Forelimb muscle (tissue), 1 donor: ENCODE measurements at places on chromosomes 6 and 20. TPM values are rescaled to one million over a fixed set of nuclear protein-coding genes. Genes with fewer than 3 reads are reported as not detected.

GRCh38 chr6:291697-292505, at the start of gene DUSP22:
Gene DUSP22, plus strand, starts transcription at chr6:292487. Its CDS starts 53 bp downstream, at chr6:292540.
- no peak for DNase-seq

The CLDN20 gene
- 0.76 TPM for polyA plus RNA-seq

The ZSCAN31 gene
- 8.5 TPM for polyA plus RNA-seq

DNA sequence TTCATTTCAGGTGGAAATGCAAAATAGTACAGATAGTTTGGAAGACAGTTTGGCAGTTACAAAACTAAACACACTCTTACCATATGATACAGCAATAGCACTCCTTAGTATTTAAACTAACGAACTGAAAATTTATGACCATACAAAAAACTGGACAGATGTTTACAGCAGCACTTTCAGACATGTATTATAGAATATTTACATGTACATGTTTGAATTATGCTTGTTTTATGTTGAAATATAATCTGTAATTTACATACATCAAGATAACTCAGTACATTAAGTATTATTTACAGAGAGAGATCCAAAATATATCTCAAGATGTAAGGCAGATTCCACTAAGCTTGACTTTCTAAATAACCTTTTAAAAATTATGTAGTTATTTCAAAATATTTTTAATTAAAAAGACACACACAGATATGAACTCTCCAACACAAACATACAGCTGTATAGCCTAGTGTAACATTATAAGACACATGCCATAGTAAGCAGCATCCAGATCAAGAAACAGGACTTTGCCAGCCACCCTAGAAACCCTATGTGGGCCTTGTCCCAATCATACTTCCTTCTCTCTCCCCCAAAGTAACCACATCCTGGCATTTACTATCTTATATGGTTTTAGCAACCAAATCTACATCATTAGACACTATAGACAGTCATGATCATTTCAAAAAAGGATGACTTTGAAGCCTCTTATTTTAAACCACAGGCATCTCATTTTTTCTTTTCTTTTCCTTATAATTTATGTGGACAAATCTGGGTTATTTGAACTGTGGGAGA, 82.2 kb downstream of the MAN1A1 start:
- DNase-seq: no peak

- no peak for DNase-seq
Measured at GRCh38 chr20:5024982-5025381, 23.7 kb upstream of the SLC23A2 start.

DNA sequence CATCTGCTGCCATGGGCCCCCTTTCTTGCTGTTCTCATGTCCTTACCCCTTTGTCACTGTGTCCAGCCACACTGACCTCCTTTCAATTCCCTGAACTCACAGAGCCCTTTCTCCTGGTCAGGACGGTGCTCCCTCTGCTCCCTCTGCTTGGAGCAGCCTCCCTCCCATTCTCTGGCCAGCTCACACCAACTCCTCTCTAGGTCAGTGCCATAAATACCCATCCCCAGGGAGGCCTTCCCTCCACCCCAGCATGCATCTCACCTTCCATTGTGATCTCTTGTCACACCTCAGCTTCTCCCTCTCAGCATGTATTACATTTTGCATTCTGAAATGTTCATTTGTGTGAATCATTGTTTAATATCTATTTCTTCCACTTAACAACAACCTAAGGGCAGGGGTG, 86.4 kb upstream of the PRND start:
- DNase-seq: no peak

DNA sequence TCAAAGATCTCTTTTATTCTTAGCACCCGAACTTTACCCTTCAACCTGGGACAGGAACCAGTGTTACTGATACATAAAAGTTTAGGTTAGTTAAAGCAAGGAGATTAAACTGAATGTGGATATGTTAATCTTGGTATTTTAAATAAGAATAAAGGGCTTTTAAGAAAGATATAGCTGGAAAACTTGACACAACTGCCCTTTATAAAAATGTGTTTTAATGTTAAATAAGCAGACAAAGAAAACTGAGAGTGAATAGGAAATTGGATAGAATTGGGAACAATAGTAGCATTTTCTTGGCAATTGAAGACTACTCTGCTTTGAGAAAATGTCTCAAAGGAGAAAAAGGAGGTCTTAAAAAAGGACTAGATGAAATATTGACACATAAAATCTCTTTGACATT, 45.9 kb upstream of the CRISP1 start:
- DNase-seq: no peak

DNA sequence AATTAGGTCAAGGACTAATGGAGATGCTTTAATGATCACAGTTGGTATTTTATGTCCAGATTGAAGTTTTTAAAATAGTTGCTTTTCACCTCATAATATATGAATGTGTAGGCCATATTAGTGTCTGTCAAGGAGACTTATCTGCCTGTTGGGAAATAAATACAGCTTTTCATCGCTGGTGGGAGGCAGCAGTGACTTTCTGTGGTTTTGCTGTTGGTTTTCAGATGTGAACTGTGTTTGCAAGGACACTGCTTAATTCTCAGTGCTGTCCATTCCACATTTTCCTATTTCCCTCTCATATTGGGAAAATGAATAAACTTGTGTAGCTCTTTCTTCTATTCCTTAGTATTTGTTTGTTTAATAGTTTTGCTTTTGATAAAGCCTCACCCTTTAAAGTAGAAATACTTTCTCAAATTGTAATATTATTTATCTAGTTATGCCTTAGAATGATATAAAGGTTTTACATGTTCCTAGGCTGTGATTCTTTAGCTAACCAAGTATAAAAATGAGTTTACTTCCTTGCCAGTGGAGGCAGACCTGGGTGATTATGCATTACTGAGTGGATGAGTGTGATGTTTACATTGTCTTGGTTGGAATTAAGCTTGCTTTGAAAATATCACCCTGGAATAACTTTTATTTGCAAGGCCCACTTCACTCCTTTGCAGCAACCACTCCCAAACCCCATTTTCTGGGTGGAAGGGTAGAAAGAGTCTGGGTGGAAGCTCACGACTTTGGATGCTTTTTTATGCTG, 3.3 kb downstream of the PLCB4 start:
- no peak for DNase-seq

The ANKRD66 gene
- polyA plus RNA-seq: 0.39 TPM

- no peak for DNase-seq
Measured at GRCh38 chr6:106637717-106638341, 8.5 kb downstream of the QRSL1 start.

DNA sequence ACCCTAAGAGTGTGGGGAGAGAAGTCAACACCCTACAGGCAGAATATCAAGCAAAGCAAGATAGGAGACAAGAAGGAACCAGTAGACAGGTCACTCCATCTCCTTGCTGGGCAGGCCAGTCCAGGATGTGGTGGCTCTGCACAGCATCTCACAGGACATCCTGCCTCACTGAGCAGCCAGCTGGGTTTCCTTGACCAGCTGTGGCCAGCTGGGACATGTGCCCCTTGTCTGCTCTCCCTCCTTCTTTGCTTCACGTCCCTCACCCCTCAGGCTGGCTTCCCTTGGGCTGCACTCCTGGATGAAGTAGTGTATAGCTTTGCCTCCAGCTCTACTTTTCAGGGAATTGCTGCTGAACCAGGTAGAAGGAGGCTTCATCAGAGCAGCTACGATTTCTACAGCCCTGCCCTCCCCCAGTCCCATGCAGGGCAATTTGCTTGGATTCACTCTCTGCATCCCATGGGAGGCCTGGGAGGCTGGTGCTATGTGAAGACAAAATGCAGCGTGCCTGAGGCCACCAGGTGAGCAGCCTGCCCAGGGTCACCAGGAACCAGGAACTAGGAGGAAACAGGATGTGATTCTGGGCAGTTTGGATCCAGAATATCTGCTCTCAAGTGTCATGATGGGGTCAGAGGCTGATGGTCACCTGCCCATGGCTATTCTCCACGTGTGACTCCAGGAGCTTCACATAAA, 110.0 kb upstream of the PMEPA1 start:
- no peak for DNase-seq

- no peak for DNase-seq
Measured at GRCh38 chr20:64025826-64026412, 10.1 kb upstream of the C20orf204 start.

- no peak for DNase-seq
Measured at GRCh38 chr20:58696411-58696961, 3.9 kb downstream of the NPEPL1 start.

DNA sequence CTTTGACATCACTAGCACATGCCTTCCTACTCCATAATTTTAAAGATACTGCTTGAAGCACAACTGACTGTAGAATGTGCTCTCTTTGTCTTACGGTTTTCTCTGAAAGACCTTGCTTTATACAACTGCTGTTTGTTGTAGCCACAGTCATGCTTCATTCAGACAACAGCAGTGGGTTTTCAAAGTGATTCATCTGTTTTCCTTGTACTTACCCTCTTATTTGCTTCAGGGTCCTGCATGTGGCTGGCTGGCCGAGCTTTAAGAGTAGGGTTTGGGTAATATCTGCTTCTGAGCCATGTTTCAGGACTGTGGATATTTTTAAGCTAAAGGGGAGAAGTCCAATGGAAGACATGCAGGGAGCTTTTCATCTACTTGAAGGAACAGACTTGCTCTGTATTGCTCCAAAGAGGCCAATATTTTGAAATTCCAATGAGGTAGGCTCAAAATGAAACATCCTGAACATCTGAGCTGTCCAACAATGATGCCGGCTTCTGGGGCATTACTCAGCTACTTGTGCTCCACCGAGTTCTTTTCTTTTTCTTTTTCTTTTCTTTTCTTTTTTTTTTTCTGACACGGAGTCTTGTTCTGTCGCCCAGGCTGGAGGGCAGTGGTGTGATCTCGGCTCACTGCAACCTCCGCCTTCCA, 160.2 kb upstream of the SGK1 start:
- no peak for DNase-seq

The EYS gene
- polyA plus RNA-seq: 0.47 TPM

DNA sequence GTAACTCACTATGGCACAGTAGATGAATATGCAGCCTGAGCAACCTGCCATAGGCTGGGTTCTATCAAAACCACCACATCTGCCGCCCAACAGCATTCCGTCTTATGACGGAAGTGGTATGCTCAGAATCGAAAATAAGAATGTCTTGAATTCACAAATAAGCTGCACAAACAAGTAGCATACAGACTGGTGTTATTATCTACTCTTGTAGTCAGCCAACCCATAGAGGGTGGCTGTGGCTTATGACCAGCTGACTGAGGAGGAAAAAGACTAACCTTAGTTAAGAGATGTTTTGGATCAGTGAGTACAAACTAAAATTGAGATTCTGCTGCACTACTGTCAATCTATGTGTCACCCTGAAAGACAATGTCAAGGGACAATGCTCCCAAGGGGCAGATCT, 1255.1 kb upstream of the EYS start:
- no peak for DNase-seq

- no peak for DNase-seq
Measured at GRCh38 chr6:116268589-116269293, 11.0 kb downstream of the TSPYL1 start.

DNA sequence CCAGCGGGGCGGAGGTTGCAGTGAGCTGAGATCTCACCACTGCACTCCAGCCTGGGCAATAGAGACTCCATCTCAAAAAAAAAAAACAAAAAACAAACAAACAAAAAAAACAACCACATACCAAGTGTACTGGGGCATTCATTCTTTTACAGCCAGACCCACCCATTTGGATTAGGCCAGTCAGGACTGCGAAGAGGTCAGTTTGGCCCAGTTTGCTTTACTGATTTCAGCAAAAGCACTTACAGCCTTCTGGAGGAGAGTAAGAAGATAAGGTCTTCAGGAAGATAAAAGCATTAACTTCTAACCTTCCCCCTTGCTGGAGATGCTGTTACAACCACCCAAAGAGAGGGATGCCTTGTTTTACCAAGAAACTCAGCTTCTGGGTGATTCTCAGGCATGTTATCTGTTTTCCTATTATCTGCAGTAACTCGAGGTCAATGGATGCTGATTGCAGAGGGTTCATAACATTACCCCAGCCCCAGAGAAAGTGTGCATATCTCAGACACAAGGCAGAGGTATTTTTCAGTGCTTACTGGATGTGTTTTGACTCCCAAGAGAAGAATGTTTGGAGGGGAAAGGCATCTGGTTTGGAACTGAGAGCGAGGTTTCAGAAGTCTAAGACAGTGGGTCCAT, 118.9 kb downstream of the RIN2 start:
- no peak for DNase-seq

- no peak for DNase-seq
Measured at GRCh38 chr6:16244869-16245451, 6.6 kb downstream of the GMPR start.

The PDCD2 gene
- polyA plus RNA-seq: 53.3 TPM

The C6orf141 gene
- 3.2 TPM for polyA plus RNA-seq

The RHAG gene
- 0.80 TPM for polyA plus RNA-seq

DNA sequence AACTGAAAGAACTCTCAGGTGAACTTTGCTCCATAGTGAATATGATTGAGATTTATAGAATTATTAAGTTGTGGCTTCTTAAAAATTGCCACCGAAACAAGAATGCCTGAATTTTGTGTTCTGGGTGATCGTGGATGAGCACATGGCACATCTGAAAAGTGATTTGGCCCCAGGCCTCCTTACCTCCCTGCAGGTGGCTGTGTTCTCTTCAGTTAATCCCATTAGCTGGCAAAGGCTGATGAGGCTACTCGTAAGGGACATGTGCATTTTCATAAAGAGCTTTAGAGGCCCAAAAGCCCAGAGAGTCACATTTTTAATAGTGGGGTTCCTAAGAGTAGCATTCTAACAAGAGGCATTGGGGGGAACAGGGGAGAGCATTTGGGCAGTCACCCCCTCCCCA, 22.6 kb downstream of the GNAS start:
- DNase-seq: no peak

- DNase-seq: no peak
Measured at GRCh38 chr6:66662196-66662595, 955.2 kb upstream of the EYS start.

The RIPOR3 gene
- 7.5 TPM for polyA plus RNA-seq

GRCh38 chr20:24684421-24684871, 215.0 kb downstream of the SYNDIG1 start:
- no peak for DNase-seq

DNA sequence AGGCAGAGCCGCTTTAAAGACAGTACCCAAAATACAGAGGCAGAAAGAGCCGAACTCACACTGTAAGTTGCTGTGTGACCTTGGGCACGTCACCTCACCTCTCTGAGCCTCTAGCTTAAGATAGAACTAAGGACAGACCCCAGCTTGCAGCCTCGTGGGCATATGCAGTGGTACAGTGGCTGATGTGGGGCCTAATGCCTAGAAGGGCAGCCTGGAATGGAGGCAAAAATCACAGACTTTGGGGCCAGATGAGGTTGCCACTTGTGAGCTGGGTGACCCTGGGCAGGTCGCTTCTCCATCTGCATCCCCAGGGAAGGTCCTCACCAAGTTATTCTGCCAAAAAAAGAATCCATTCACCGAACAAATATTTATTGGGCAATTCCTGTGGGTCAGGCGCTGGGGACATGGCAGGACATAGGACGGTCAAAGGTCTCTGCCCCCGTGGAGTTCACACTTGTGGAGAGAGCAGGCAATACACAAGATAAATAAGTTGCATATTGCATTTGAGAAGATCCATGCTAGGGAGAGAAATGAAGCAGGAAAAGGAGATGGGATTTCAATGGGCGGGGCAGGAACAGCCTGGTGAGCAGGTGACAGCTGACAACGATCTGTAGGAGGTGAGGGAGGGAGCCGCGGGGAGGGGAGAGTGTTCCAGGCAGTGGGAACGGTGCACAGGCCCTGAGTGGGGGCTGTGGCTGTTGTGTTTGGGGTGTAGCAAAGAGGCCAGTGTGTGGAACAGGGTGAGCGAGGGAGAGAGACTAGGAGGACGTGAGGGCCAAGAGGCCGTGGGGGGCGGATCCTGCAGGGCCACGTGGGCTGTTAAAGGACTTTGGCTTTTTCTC, 115.2 kb downstream of the CEBPB start:
- DNase-seq: no peak

- no peak for DNase-seq
Measured at GRCh38 chr6:147065786-147066185, 138.4 kb upstream of the STXBP5 start.

The BPIFB2 gene
- not detected for polyA plus RNA-seq

The RAET1L gene
- polyA plus RNA-seq: not detected
